Activated naive CD8-positive, alpha-beta T cell treated with anti-CD3 and anti-CD28 coated beads, Interleukin-2, amount 10 ng/mL, durations not matched to agents 7 days and 5 days (primary cell): ENCODE measurements at places on chromosomes 5 and 9. TPM values are rescaled to one million over a fixed set of nuclear protein-coding genes. Genes with fewer than 3 reads are reported as not detected.

RABL6 gene
- total RNA-seq: 98.4 TPM

DMRT3 gene
- total RNA-seq: not detected

- H3K4me3 ChIP-seq: no peak overlapping the region
- H3K4me1 ChIP-seq: no peaks in the 10 kb centered on the region
- H3K36me3 ChIP-seq: no peaks in the 10 kb centered on the region
- DNase-seq: no peak
Observed at GRCh38 chr5:15983392-15983791, 196.2 kb downstream of the MARCHF11 start.

GRCh38 chr5:87231037-87231808, 36.5 kb upstream of the RASA1 start:
- H3K4me3 ChIP-seq: no peak overlapping the region
- H3K36me3 ChIP-seq: no peaks in the 10 kb centered on the region
- H3K4me1 ChIP-seq: no peaks in the 10 kb centered on the region
- no peaks in the 10 kb centered on the region for H3K27me3 ChIP-seq
- no peak overlapping the region for H3K27ac ChIP-seq

- no peaks in the 10 kb centered on the region for H3K36me3 ChIP-seq
- no peak overlapping the region for H3K4me3 ChIP-seq
- DNase-seq: no peak
- H3K4me1 ChIP-seq: no peaks in the 10 kb centered on the region
- H3K27ac ChIP-seq: no peak overlapping the region
- H3K27me3 ChIP-seq: no peaks in the 10 kb centered on the region
Observed at GRCh38 chr5:170443624-170444023, 54.5 kb upstream of the KCNMB1 start.

DNA sequence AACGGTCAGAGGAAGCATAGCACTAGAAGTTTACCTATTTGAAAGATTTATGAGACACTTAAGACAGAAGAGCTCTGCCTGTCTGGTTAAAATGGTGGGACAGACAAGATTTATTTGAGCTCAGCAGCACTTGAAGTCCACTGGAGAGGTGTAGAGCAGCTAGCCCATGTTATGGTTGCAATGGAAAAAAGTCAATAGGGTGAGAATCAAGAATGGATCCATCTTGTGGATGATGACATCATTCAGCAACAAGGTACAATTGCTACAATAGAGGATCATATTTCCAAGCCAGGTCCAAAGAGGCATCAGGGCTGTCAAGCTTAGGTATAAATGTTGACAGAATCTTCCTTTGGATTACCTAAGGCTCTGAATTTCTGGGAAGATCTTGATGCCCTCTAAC, 21.1 kb upstream of the ZNF131 start:
- no peaks in the 10 kb centered on the region for H3K36me3 ChIP-seq
- no peak for DNase-seq
- peaks cover 15% of the 10 kb centered on the region for H3K4me1 ChIP-seq
- H3K27ac ChIP-seq: no peak overlapping the region
- H3K4me3 ChIP-seq: no peak overlapping the region
- H3K27me3 ChIP-seq: no peaks in the 10 kb centered on the region

DNA sequence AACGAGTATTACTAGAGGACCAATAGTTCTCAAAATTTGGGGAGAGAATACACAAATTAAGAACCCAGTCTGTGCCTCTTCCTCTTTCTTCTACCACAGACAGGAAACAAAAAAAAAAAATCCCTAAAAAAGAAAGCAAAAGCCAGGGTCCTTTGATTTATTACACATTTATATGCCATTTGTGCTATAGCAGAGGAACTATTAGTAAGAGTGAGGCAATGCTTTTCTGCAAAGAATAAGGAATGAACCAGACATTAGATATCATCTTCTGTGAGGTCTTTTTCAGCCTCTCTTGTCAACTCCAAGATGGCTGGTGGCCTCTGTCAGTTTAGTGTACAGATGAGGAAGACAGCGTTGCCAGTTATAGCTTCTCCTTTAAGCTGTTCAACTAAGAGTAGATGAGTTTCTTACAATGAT, 127.6 kb downstream of the RFX3 start:
- no peak for DNase-seq
- peak overlapping the region; percentile 92 for H3K27ac ChIP-seq
- H3K27me3 ChIP-seq: no peaks in the 10 kb centered on the region
- peak overlapping the region; percentile 67 for H3K4me3 ChIP-seq
- H3K36me3 ChIP-seq: peaks cover 9% of the 10 kb centered on the region

GRCh38 chr9:97983589-97984187, 547 bp downstream of the ANP32B start:
- no peaks in the 10 kb centered on the region for H3K27me3 ChIP-seq
- peak overlapping the region; percentile 86 for H3K4me3 ChIP-seq
- peaks cover 8% of the 10 kb centered on the region for H3K36me3 ChIP-seq
- H3K27ac ChIP-seq: peak overlapping the region; percentile 89

DNA sequence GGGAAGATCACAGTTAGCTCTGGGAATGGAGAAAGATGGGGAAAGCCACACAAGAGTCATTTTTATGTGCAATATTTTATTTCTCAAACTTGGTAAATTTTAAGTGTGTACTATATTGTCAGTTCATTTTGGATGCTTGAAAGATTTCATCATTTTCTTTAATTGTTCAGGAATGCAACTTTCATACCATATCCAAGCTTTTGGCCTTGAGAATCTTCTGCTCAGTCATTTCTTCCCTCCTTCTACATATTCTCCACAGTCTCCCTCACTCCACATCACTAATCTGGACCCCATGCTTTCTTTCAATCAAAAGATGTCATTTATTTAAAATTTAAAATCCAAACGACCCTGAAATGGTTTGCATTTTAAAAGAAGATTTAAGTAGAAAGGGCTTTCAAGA, 135.4 kb downstream of the FAM114A2 start:
- H3K4me3 ChIP-seq: no peak overlapping the region
- H3K36me3 ChIP-seq: no peaks in the 10 kb centered on the region
- H3K27ac ChIP-seq: no peak overlapping the region
- no peaks in the 10 kb centered on the region for H3K27me3 ChIP-seq
